ENCODE measurements at places on chromosomes 13 and 19.
A peak's percentile ranks its signal among the peaks of the same experiment; 100 is the strongest.

DNA sequence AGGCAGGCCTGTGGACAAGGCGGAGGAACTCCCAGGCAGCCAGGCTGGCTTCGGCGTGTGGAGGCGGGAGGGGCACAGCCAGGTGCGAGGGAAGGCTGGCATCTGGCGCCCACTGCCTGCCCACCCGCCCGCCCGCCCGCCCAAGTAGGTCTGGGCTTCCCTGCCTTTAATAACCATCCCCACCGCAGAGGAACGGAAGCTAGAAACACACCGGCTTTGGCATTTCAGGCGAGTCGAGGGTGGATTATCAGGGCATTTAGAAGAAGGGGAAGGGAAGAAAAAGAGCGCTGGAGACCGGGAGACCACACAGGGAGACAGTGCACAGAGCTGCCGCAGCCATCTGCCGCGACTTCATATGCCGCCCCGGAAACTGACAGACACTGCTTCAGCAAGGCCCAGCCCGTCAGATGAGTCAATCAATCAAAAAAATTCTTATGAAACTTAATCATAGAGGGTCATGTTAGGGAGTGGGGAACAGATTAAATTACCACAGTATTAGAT, 199.7 kb downstream of the TSHZ3 start:
- no peak for DNase-seq

- DNase-seq = no peak
Measured at GRCh38 chr19:47542030-47542475, 27.2 kb upstream of the NAPA start.

GRCh38 chr13:30882026-30882850, 23.8 kb upstream of the MEDAG start:
- DNase-seq = no peak

DNA sequence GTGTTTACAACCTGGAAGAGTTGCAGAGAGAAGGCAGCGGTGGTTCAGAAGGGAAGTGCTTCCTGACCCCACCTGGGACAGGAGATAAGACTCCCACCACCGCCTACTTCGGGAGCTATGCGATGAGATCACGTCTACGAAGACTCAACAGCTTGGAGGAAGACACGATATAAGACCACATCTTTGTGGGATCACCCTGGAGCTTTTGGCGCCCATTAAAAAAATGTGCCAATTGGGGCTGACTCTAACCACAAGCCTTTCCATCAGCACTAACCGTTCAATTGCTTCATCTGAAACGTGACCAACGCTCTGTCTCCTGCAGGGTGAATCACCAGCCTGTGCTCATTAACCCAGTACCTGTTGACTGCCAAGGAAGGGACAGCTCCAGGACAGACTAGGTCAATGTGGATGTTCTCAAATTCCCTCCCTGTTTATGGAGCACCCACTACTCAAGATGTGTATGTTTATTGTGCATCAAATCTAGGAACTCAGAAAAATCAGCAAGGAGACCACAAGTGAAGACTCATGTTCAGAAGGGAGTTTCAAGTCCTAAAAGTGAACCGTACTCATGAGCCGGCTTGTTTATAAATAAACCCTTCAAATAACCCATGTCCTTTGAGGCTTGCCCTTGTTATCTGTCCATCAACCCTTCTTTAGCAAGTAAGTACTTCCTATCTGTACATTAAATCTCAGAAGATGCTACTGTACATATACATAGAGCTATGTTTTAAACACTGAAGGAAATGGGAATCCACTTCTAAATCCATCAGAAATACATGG, 67.5 kb downstream of the LATS2 start:
- DNase-seq = no peak

- DNase-seq = no peak
Measured at GRCh38 chr13:75460644-75461043, 21.3 kb downstream of the TBC1D4 start.

DNA sequence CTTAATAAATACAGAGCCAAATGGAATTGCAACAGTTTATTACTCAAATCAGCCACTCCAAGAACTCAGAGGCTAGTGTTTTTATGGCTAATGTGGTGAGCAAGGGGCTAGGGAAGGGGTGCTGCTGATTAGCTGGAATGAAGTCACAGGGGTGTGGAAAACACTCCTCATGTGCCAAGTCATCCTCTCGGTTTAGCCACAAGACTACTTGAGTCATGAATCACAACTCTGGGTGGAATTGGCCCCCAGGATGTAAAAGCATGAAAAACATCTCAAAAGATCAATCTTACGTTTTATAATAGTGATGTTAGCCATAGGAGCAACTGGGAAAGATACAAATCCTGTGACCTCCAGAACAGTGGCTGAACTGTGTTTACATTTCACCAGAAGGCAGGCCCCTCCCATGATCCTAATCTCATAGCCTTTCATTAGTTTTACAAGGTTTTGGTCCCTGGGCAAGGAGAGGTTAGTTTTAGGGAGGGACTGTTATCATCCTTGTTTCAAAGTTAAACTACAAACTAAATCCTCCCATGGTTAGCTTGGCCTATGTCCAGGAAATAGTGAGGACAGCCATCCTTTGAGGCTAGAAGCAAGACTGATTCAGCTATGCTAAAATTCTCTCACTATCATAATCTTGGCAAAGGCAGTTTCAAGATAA, 2020.1 kb upstream of the PCDH20 start:
- DNase-seq = no peak

- DNase-seq = no peak
Measured at GRCh38 chr13:75220238-75220542, 261.8 kb downstream of the TBC1D4 start.

GRCh38 chr19:55304279-55304978, 20.6 kb downstream of the BRSK1 start:
- DNase-seq = peak; percentile 32

DNA sequence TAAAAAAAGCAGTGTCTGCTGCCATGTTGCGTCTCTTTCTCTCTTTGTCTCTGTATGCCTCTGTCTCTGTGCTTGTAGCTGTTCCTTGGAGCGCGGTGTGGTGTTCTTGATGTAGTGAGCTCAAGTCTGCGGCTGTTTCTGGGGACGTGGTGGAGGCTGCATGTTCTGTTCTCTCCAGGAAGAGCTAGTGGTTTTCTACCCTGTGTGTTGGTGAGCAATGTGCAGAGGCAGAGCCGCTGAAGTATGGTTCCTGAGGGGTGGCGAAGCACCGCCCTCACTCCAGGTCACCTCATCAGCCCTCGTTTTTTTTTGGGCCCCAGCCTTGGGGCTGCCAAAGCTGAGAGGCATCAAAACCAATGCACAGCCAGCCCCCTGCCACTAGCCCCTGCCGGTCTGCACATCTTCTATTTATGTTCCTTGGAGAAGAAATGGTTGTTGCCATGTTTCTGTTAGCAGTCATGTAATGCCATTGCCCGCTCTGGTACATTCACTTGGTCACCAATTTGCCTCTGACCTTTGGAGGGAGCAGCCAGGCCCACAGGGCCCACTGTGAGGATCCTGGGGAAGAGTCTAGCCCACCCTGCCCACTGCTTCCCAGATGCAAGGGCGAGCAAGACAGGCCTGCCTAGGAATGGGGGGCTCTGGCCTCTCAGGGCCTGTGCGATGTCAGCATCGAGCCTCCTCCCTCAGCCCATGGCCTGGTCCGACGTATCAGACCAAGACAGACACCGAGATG, 7.2 kb downstream of the HNRNPL start:
- DNase-seq = no peak

- DNase-seq = no peak
Measured at GRCh38 chr13:36774931-36775330, 44.1 kb upstream of the RFXAP start.

Measured in NCI-H526 treated with DMSO at 0.1 percent for 48 hours (cell line).